ENCODE measurements at places on chromosomes 6 and 20.
A peak's percentile ranks its signal among the peaks of the same experiment; 100 is the strongest.

DNA sequence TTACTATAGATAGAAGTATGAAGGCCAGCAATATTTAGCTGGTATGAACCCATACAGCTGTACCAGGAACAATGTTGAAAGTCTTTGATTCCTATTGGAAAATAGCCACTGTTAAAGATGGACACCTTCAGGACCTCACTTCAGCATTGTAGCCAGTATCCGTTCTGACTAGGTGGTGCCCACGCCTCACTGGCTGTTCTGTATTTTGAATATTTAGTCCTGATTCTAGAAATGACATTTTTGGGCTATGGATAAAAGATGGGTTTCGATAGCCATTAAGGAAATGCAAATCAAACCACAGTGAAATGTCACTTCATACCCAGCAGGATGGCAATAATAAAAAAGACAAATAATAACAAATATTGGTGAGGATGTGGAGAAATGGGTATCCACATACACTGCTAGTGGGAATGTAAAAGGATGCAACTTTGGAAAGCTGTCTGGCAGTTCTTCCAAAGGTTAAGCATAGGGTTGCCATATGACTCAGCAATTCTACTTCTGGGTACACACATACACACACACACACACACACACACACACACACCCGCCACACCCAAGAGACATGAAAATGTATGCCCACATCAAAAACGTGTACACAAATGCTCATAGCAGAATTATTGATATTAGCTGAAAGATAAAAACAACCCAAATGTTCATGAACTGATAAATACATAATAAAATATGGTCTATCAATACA, 56.8 kb downstream of the UTRN start:
- DNase-seq, result no peak

- no peak for DNase-seq
These were observed 23.2 kb downstream of the PLCB1 start for GRCh38 chr20:8155229-8155628.

DNA sequence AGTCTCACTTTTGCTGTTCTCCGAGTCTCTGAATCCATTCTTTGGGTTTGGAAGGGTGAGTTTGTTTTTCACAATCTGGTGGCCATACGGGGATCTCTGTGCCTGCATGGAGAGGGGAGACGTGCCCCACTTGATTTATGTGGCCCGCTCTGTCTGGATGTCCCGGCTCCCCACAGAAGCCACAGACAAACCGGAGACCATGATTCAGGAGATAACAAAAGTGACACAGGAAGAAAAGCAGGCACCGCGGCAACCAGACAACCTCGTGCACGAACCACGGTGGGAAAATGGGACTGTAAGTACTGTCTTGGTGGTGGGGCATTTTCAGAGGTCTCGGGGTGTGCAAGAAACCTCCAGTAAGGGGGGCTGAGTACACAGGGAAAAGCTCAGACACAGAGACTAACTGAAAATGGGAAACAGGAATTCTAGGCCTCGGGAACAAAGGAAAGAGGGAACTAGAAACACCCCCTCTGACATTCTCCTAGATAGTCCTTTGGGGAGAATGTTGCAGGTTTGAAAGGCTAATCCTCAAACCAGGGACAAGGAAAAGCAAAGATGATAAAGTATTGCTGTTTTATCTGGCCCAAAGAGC, 22.1 kb upstream of the ZNF318 start:
- DNase-seq, result peak; percentile 11

DNA sequence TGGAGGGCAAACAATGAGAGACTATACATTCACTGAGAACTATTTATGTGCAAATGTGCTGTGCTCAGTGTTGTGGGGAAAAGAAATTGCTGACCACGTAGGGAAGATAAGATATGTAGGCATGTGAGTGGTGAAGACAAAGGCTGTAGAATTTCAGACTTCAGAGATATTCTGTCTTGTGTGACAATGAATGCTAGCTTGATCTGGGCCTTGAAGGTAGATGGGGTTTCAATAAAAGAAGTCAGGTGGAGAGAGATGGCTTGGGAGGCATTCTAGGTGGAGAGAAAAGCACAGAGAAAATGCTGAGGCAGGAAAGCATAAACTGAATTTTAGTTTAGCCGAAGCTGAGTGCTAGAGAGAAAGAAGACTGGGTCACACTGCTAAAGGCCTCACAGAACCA, 56.8 kb upstream of the EEF1A1 start:
- no peak for DNase-seq

DNA sequence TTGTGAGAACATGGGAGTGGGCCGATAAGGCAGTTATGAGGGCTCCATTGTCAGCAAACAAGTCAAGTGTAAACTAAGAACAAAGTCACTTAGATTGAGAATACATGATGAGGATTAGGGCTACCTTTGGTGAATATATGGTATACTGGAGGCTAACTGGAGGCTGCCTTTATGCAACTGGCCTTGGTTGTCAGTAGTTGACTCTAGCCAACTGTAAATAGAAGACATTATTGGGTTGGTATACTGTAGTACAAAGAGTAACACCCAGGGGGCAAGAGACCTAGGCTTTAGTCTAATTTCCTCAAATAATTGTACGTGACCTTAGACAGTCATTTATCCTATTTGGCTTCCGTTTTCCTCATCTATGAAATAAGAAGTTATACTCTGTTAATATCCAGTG, 235.2 kb downstream of the ARID1B start:
- no peak for DNase-seq

GRCh38 chr20:7291946-7292345, 524.5 kb downstream of the BMP2 start:
- DNase-seq, result no peak

GRCh38 chr6:119205911-119206618, 127.6 kb upstream of the FAM184A start:
- DNase-seq, result no peak

DNA sequence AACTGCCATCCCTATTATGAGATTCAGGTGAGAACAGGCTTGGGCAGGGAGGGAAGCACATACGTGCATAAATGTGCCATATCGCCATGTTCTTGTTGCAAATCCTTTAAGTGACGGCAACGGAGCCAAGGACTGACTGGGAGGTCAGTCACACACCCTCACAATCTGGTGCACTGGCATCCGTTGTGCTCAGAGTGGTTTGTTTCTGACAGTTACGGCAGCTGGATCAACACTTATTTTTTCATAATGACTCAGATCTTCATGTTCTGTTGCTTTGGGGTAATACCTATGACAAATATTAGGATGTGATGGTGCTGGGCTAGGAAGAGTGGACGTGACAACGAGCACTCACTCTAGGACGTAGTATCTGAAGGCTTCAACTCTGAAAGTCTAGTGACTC, 56.2 kb upstream of the PREP start:
- DNase-seq, result peak; percentile 63

GRCh38 chr20:23358923-23359593, 2.9 kb upstream of the GZF1 start:
- DNase-seq, result peak; percentile 44

GRCh38 chr20:8357703-8358102, 225.6 kb downstream of the PLCB1 start:
- no peak for DNase-seq

GRCh38 chr6:6646384-6646783, 57.9 kb downstream of the LY86 start:
- no peak for DNase-seq

DNA sequence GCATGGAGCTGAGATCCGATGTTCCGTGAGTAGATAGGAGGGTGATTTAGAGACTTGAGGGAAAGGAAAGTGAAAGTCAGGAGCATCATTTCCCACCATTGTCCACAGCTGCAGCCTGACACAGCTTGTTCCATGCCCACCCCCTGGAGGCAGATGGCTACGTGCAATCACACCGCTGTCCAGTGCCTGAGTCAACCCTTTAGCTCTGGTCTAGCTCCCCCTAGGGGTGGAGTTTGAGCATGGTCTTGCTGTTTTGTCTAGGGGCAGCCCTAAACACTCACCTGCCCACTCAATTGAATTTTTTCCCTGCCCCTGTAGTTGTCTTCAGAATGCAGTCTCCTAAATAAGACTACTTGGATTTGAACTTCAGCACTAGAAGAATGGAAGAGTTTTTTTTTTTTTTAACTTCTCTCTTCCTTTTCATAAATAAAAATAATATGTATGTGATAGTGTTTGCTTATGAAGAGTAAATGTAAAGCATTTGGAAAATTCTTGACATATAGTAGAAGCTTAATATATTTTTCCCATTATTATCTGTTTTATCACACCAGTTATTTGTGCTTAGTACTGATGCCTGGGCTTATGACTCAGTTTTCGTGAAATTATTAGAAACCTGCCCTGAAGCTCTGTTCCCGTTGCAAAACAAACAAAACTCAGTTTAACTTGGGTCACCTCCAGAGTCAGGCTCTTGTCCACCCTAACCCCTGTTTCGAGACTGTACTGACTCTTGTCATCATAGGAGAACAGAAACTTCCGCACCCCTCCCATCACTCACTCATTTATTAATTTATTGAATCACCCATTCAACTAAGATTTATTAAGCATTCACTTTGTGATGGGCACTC, 814.8 kb downstream of the MAFB start:
- DNase-seq, result no peak

DNA sequence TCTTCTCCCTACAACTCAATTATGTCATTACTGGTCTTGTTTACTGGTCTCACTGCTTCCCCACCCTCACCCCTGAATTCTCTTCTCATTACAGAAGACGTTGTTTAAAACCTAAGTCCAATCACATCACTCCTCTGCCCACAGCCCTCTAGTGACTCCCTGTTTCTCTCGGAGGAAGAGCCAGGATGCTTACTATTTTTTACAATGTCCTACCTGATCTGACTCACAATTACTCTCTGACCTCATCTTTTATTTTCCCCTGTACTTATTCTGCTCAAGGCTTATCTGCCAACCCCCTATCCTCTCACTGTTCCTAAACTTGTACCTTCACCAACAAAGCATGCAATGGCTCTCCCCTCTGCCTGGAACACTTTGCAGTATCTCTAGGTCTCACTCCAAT, 400.4 kb upstream of the PTCHD4 start:
- no peak for DNase-seq

DNA sequence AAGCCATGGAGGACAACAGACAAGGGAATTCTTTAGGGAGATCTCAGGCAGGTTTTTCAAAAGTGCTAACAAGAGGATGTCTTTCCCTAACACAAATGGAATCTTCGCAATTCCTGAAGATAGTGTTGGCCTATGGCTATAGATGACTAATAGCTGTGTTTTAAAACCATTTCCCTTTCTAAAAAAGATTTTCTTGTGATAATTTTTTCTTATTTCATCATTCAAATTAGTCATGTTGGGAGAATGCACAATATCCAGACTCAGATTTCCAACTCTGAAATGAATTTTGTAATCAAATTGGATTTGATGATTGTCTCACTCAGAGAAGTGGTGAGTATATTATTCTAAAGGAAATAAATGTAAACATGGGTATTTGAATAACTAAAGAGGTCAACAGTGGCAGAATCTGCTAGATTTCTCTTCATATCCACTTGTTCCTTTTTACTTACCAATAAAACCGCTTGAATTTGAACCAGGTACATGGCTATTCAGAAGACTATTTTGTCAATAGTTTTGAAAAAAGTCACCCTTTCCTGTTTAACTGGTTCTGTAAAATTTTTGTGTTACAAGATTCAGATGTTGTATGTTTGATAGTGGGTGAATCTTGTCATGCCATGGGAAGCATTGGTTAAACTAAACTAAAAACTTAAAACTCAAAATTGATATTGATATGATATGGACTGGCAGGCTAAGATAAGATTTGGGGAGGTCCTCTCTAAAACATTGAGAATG, 1223.7 kb upstream of the EYS start:
- DNase-seq, result no peak

- no peak for DNase-seq
These were observed 79.8 kb downstream of the DOK5 start for GRCh38 chr20:54555150-54555549.

DNA sequence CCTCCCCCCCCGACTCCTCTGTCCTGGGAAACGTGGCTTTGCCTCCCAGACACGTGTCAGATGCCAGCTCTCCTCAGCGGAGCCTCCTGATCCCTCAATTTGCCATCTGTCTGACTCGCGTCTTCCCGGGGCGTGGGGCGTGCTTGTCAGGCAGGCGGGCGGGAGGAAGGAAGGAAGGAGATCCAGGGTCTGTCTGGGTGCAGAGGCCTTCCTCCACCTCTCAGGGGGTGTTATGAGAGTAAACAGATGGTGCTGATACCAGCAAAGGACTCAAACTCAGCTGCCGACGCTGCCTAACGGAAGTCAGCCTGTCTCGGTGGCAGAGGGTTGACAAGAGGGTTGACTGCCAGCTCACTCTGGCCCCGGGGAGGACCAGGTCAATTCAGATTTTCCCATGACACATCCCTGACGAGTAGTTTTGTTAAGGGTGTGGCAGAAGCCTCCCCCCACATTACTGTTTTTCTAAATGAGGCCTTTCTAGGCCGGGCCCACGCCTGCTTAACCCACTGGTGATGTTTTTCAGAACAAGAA, 17.0 kb downstream of the UQCC2 start:
- DNase-seq, result peak; percentile 79

GRCh38 chr6:160124007-160124406, 2.4 kb downstream of the SLC22A1 start:
- no peak for DNase-seq

DNA sequence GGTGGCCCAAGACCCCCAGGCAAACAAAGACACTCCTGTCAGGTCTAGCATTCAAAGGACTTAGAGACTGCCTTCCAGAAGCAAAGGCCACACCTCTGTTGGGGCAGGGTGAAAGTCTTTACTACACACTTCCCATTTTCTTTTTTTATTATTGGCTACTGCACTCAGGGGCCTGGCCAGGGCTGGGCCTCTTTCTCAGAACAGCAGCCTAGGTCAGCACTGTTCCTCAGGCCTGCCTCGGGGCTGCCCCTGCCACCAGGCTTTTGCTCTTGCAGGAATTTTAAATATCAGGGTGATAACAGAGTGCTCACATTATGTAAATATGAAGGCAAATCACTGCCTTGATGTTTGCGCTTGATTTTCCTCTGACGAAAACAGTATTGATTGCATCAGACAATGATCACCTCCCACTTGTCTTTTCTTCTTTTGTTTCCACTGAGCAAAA, 18.5 kb downstream of the GSTA4 start:
- no peak for DNase-seq

- DNase-seq, result no peak
These were observed 57.7 kb upstream of the CD83 start for GRCh38 chr6:14059791-14060436.

GRCh38 chr6:7159790-7160525, 52.2 kb downstream of the RREB1 start:
- DNase-seq, result no peak

- no peak for DNase-seq
These were observed 72.5 kb downstream of the SMPDL3A start for GRCh38 chr6:122861594-122861993.

DNA sequence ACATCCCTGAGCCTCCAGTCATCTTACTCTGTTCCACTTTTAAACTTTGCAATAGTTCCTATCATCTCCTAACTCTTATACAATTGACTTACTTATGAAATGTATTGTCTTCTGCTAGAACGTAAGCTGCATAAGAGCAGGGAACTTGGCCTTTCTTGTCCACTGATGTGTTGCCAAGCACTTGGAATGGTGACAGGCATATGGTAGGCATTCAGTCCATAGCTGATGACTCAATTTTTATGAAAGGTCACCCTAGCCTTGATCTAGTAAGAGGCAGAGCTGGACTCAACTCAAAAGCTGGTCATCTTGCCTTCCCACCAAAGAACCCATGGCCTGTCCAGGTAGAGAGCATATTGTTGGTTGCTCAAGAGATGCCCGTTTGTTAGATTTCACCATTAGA, 82.4 kb upstream of the FAM184A start:
- no peak for DNase-seq

- no peak for DNase-seq
These were observed 22.4 kb downstream of the TMC2 start for GRCh38 chr20:2558581-2559278.

- DNase-seq, result no peak
These were observed 105.0 kb downstream of the PREX1 start for GRCh38 chr20:48722737-48723191.

Data from CD8-positive, alpha-beta T cell (primary cell).